ENCODE measurements at places on chromosomes 1 and 21. TPM values are rescaled to one million over a fixed set of nuclear protein-coding genes. Genes with fewer than 3 reads are reported as not detected.

DNA sequence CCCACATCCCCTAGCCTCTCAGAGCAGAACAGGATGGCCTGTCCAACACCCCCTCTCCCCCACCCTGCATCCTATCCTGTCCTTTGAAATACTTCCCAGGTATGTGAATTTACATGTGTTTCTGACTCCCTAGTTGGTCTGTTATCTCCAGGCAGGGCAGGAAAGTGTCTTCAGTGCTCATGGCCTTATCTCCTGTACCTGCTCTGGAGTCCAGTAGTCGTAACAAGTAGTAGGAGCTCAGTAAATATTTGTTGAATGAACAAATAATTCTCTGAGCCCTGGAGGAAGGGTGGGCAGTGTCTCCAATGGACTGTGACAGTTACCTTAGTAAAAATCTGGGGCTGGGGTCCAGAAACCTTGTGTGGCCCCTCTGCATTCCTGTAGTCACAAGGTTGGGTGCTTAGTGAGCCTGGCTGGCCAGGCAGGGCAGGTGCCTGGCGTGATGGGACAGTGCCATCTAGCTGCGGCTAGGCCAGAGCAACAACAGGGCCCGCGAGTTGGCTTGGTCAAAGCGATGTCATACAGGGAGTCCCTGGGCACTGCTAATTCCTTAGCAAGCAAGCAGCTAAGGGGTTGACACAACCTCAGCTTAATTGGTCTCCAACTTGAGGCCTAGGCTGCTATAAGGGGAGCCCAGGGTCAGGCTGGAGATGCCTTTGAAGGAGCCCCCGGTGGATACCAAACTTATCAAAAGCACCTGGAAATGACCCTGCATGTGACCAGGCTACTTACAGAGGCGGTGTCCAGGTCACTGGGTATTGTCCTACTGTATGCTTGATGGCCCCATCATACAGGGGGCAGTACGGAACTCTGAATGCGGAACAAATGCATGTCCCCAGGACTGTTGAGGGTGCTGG is 89.0 kb upstream of the PPM1J start:
- H3K27me3 ChIP-seq = peaks cover 5% of the 10 kb centered on the region
- peak; percentile 81 for DNase-seq
- H3K36me3 ChIP-seq = no peaks in the 10 kb centered on the region
- no peaks in the 10 kb centered on the region for H3K4me1 ChIP-seq

DNA sequence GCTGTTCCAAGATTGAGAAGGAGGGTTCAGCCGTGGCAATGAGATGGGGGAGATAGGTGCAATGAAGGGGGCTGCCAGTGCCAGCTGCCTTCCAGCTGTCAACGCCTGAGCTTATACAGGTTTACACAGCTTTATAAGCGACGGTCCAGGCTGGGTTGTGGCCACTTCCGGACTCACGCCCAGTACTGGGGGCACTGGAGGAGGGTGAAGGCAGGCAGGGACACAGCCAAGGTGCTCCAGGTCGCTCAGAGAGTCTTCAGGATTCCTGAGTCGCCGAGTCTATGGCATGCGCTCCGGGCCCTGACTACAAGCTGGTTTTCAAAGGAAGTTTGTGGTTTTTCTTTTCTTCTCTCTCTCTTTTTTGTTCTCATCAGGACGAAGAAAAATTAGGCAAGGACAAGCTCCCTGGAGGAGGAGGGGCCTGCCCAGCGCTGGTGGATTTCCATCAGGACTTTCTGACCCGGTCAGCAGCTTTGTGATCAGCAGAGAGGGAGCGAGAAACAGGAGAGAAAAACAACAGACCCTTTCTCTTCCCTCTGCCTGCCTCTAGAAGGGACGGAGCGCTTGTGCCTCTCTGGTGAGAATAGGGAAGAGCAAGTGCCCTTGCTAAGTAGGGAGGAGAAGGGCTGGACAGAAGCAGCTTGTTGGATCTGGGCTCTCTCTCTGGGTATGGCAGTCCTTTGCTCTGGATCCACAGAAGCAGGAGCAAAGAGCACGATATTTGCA is at the start of gene MINDY1:
MINDY1 (minus strand) TSS at position 576 of the 726 bp plus-strand sequence. CDS start 4,285 bp downstream, outside the sequence.
- H3K27ac ChIP-seq = peak within 1 kb of the TSS; percentile 96
- peaks cover 9% of the 10 kb centered on the region for H3K36me3 ChIP-seq
- peaks cover 75% of the 10 kb centered on the region for H3K4me1 ChIP-seq
- peak within 1 kb of the TSS; percentile 90 for H3K4me3 ChIP-seq
- peak; percentile 64 for DNase-seq

- H3K4me3 ChIP-seq = no peak overlapping the region
- H3K27me3 ChIP-seq = peaks cover 14% of the 10 kb centered on the region
- no peaks in the 10 kb centered on the region for H3K36me3 ChIP-seq
- no peak for DNase-seq
- H3K4me1 ChIP-seq = peaks cover 4% of the 10 kb centered on the region
Observed at GRCh38 chr1:153253693-153254092, 5.8 kb upstream of the LORICRIN start.

Gene TRPM2
- 1.7 TPM for total RNA-seq

Gene HHAT
- total RNA-seq = 0.82 TPM

Gene HSPA13
- 29.5 TPM for total RNA-seq

Gene CELA2B
- total RNA-seq = not detected
